ENCODE measurements at places on chromosomes 7 and 10. TPM values are rescaled to one million over a fixed set of nuclear protein-coding genes. Genes with fewer than 3 reads are reported as not detected.

GRCh38 chr10:61903221-61903927 is 1.9 kb downstream of the ARID5B start:
- H3K27me3 ChIP-seq = no peaks in the 10 kb centered on the region
- peaks cover 31% of the 10 kb centered on the region for H3K4me1 ChIP-seq
- peak overlapping the region; percentile 76 for H3K4me3 ChIP-seq
- H3K27ac ChIP-seq = peak overlapping the region; percentile 43

DNA sequence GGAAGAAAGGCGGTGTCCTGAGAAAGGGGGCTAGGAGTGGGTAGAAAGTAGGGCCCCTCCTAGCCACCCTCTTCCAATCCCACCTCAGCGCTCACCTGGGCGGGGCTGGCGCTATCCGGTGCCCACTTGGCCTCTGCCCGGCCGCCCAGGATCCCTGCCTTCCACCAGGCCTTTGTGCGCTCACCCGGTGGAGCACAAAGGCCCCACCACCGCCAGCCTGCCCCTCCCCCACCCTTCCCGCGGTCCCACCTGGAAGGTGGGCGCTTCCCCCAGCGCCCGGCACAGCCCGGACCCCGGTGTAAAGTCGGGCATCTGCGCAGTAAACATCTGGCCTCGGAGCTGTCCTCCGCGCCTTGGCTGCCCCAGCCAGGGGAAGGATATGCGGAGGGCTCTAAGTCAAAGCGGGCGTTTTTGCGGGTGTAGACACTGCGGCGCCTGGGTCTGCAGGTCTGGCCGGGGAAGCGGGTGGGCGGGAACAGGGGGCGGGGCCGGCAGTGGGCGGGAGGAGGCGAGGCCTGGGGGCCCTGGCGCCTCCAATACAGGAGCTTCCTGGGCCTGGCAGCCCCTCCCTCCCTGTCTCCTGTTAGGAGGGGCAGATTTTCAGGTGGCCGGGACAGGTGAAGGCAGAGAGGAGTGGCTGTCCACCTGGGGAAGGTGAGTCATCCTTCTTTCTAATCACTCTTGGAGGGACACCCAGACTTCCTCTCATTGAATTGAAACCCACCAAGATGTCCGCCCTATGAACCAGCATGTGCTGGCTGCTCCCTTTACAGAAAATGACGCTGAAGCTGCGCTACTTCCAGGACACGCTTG is 49.3 kb downstream of the PNLIPRP2 start:
- H3K36me3 ChIP-seq = no peaks in the 10 kb centered on the region
- H3K27me3 ChIP-seq = peaks cover 7% of the 10 kb centered on the region
- H3K4me1 ChIP-seq = peaks cover 7% of the 10 kb centered on the region
- DNase-seq = no peak
- H3K27ac ChIP-seq = no peak overlapping the region

DNA sequence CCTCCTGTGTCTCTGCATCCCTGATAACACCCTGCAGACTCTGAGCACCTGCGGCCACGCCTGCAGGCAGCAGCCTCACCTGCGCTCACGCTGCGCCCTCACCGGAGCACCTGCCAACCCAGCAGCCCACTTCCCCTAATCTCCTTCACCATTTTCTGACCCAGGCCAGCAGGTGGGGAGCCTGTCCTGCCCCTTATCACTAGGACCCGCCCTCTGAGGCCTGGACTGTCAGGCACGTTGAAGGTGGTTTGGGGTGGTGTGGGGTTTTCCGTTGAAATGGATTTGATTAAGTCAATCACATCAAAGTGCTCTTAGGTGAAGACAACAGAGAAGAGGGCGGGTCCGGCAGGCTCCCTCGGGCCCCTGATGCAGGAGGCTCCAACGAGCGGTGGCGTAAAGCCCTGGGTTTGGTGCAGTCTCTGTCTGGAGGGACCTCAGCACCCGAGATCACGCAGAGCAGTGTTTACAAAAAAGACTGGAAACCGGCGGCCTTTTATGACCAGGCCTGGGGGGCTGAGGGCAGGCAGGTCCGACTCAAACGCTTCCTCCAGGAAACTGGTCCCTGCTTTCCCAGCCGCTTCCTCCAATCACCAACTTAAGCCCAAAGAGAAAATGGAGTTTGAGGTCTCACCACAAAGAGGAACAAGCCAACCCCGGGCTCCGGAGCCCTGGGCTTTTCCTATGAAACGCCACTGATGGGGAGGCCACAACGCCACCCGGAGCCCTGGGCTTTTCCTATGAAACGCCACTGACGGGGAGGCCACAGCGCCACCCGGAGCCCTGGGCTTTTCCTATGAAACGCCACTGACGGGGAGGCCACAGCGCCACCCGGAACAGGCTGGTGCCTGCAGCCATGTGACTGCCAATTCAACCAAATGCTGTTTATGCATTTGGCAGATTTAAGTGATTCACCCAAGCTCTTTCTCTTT is 45.5 kb downstream of the DPYSL4 start:
- no peaks in the 10 kb centered on the region for H3K27me3 ChIP-seq
- no peaks in the 10 kb centered on the region for H3K36me3 ChIP-seq
- no peak overlapping the region for H3K4me3 ChIP-seq
- H3K27ac ChIP-seq = no peak overlapping the region

DNA sequence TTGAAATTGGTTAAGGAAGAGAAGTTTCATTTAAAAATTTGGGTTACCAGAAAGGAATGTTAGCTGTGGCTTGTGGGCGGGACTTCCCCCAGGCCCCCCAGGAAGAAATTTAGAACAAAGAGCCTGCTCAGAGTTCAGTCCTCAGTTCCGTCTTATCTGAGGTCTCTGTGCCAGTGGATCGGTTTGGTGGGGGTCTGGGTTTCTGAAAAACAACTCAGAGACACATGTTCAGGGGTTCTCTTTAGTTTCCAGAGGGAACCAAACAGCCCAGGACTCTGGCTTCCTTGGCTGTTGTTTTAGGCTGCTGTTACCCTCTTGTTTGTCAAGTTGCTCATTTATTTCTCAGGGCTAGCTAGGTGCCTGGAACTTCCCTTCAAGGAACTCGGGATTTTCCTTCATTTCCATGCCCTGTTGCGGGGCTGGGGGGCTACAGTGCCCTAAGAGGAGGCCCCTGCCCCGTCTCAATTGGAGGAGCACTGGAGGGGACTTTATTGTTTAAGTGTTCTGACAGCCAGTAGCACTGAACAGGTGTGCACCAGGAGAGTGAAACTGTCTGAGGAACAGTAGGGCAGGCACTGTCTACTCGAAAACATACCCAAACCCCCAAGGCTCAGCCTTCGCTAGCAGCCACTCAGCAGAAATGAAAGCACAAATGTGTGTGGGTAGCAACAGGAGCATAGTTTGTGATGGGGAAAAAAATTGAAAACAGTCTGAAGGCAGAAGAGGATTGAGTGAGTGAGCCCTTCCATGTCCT is 59.9 kb downstream of the ALOX5 start:
- no peaks in the 10 kb centered on the region for H3K4me1 ChIP-seq
- H3K36me3 ChIP-seq = 0 out of 2 replicates have a peak, but pooled peaks cover 4% of the 10 kb centered on the region
- H3K27ac ChIP-seq = no peak overlapping the region
- DNase-seq = no peak

DNA sequence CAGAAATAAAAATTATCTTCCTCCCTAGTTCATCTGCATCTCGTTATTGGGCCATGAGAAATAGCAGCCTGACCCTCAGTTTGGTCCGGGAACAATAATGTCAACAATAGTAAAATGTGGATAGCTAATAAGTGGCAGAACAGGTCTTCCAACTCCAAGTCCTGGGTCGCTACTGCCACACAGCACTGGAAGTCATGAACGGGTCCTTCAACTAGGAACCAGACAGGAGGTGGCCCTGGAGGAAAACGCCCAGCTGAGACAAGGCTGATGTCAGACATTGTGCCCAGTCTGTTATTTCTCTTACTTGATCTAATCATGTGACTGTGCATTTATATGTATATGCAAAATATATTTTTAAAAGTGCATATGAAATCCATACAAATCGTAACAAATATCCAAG is 51.8 kb downstream of the PYROXD2 start:
- peaks cover 74% of the 10 kb centered on the region for H3K4me1 ChIP-seq
- no peak overlapping the region for H3K4me3 ChIP-seq
- peak overlapping the region; percentile 42 for H3K27ac ChIP-seq
- peak; percentile 52 for DNase-seq
- H3K36me3 ChIP-seq = no peaks in the 10 kb centered on the region

The CPA5 gene
- total RNA-seq = not detected

The FAM131B gene
- 0.80 TPM for total RNA-seq

Measured in PC-9 (cell line).